ENCODE measurements at places on chromosomes 6 and 20.

DNA sequence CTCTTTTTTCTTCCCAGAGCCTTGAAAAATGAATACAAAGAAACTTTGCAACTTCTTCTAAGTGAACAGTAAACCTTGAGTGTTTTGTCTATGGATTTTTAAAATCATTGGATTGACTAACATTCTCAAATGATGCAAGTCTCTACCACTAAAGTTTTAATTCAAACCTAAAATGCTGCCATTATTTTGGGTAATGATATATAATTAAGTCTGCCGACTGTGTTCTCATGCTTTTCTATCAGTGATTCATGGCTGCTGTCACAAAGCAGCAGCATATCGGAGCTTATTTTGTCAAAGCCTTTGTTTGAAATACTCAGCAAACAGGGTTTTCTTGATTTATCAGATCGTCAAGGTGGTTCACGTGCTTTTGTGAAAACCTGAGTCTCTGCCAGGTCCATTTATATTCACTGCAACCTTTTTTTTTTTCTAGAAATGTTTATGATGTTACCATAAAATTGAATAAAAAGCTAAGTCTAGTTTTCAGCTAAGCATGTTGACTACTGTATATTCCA is 96.3 kb downstream of the GJA1 start:
- H3K36me3 ChIP-seq, result no peaks in the 10 kb centered on the region
- H3K4me1 ChIP-seq, result no peaks in the 10 kb centered on the region
- no peak overlapping the region for H3K4me3 ChIP-seq
- no peak for DNase-seq
- H3K27ac ChIP-seq, result no peak overlapping the region
- no peaks in the 10 kb centered on the region for H3K27me3 ChIP-seq

GRCh38 chr6:53794137-53794719 is 577 bp upstream of the LRRC1 start:
- DNase-seq, result peak; percentile 75
- H3K4me1 ChIP-seq, result peaks cover 21% of the 10 kb centered on the region
- peak overlapping the region; percentile 74 for H3K4me3 ChIP-seq

- peak overlapping the region; percentile 73 for H3K4me3 ChIP-seq
- no peak for DNase-seq
- peaks cover 40% of the 10 kb centered on the region for H3K4me1 ChIP-seq
- peak overlapping the region; percentile 100 for H3K27ac ChIP-seq
- H3K36me3 ChIP-seq, result peaks cover 6% of the 10 kb centered on the region
- no peaks in the 10 kb centered on the region for H3K27me3 ChIP-seq
Observed at GRCh38 chr20:36573798-36574365, 485 bp downstream of the TGIF2 start.

- H3K4me1 ChIP-seq, result no peaks in the 10 kb centered on the region
- H3K36me3 ChIP-seq, result no peaks in the 10 kb centered on the region
Observed at GRCh38 chr6:148671085-148671484, 75.7 kb upstream of the UST start.

DNA sequence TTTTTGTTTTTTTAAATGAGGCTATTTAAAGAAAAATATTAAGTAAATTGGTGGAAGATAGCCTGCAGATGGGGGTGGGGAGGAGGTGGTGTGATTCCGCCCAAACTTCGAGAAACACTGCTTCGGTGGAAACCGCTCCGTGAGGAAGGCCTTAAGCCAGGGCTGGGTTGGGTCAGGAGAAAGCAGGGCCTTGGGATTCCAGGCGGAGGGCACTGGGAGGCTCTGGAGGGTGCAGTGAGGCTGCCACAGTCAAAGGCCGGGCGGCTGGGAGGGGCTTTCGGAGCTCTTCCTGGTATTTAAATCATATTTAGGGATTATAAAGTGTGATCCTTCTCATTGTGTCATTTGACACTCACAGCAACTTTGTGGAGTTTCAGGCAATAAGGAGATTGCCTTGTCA is 22.2 kb upstream of the SCRT2 start:
- no peaks in the 10 kb centered on the region for H3K36me3 ChIP-seq
- H3K4me3 ChIP-seq, result no peak overlapping the region
- no peak overlapping the region for H3K27ac ChIP-seq

GRCh38 chr6:21887231-21888185 is 294.0 kb downstream of the SOX4 start:
- no peaks in the 10 kb centered on the region for H3K27me3 ChIP-seq
- no peaks in the 10 kb centered on the region for H3K36me3 ChIP-seq
- H3K4me3 ChIP-seq, result no peak overlapping the region
- no peaks in the 10 kb centered on the region for H3K4me1 ChIP-seq
- DNase-seq, result no peak
- no peak overlapping the region for H3K27ac ChIP-seq

DNA sequence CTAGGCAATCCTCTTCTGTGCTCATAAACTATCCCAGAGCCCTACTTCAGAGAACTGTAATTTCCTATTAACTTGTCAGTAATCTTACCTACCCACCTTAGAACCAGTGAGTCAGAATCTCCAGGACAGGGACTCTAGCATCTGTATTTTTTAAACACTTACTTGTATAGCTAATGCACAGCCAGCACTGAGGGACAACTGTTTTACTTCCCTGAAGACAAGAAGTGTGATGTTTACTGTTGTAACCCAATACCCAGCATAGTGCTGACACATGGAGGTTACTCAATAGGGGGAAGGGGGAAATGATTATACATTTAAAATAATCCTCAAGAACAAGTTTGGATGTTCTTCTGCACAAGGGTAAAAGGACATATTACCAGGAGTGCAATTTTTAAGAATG is 130.8 kb downstream of the BTBD9 start:
- no peaks in the 10 kb centered on the region for H3K4me1 ChIP-seq
- H3K27ac ChIP-seq, result no peak overlapping the region
- no peaks in the 10 kb centered on the region for H3K27me3 ChIP-seq
- DNase-seq, result no peak
- H3K36me3 ChIP-seq, result no peaks in the 10 kb centered on the region

DNA sequence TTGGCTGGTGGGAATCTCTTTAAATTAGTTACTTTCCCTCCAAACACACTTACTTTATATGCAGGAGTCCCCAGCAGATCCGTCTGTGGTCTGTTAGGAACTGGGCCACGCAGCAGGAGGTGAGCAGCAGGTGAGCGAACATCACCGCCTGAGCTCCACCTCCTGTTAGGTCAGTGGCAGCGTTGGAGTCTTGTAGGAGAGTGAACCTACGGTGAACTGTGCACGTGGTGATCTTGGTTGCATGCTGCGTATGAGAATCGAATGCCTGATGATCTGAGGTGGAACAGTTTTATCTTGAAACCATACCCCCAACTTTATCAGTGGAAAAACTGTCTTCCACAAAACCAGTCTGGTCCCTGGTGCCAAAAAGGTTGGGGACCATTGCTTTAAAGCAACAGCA is 5.0 kb downstream of the SERPINB6 start:
- H3K27ac ChIP-seq, result no peak overlapping the region
- H3K4me3 ChIP-seq, result no peak overlapping the region
- H3K36me3 ChIP-seq, result no peaks in the 10 kb centered on the region
- peaks cover 23% of the 10 kb centered on the region for H3K4me1 ChIP-seq
- no peaks in the 10 kb centered on the region for H3K27me3 ChIP-seq
- DNase-seq, result no peak

DNA sequence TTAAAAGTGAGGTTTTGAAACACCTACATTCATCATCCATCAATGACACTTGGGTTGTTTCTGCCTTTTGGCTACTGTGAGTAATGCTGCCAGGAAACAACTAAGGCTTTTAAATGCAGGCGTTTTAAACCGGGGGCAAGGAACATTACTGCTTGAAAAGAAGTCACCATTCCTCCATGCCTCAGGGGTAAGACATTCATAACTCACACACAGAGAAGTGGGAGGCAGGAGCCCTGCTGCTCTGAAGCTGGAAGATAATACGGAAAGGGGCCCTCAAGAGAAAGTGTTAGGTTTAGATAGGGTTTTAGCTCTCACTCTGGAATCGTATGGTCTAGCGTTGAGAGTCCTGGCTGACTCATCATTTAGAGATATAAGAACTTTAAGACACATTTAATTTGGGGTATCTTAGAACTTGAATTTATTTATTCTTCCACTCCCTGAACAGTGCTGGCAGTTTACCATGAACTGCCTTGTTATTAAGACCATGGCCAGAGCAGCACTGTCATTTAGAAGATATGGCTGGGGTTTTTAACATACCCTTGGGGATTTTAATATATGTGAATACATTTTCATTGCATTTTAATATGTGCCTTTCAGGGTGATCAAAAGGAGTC is 1.8 kb downstream of the TUBB1 start:
- no peaks in the 10 kb centered on the region for H3K27me3 ChIP-seq
- no peak overlapping the region for H3K27ac ChIP-seq
- H3K4me3 ChIP-seq, result no peak overlapping the region
- DNase-seq, result no peak
- peaks cover 41% of the 10 kb centered on the region for H3K36me3 ChIP-seq
- peaks cover 11% of the 10 kb centered on the region for H3K4me1 ChIP-seq

DNA sequence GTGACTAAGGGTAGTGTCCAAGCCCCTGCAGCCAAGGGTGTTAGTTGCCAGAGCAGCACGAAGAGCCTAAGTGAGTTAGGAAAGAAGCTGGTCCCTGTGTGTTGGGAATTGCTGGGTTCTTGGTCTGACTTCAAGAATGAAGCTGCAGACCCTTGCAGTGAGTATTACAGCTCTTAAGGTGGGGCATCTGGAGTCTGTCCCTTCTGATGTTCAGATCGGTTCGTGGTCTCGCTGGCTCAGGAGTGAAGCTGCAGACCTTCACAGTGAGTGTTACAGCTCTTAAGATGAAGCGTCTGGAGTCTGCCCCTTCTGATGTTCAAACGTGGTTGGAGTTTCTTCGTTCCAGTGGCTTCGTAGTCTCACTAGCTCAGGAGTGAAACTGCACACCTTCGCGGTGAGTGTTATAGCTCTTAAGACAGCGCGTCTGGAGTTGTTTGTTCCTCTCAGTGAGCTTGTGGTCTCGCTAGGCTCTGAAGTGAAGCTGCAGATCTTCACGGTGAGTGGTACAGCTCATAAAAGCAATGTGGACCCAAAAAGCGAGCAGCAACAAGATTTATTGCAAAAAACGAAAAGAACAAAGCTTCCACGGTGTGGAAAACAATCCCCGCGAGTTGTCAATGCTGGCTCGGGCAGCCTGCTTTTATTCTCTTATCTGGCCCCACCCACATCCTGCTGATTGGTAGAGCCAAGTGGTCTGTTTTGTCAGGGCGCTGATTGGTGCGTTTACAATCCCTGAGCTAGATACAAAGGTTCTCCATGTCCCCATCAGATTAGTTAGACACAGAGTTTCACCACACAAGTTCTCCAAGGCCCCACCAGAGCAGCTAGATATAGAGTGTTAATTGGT is 31.8 kb downstream of the PXDC1 start:
- H3K4me1 ChIP-seq, result no peaks in the 10 kb centered on the region
- no peaks in the 10 kb centered on the region for H3K36me3 ChIP-seq
- no peak for DNase-seq
- no peaks in the 10 kb centered on the region for H3K27me3 ChIP-seq
- H3K27ac ChIP-seq, result no peak overlapping the region
- H3K4me3 ChIP-seq, result no peak overlapping the region

GRCh38 chr6:111732390-111732789 is 126.7 kb upstream of the TRAF3IP2 start:
- H3K27ac ChIP-seq, result no peak overlapping the region
- DNase-seq, result no peak
- H3K4me1 ChIP-seq, result peaks cover 97% of the 10 kb centered on the region

DNA sequence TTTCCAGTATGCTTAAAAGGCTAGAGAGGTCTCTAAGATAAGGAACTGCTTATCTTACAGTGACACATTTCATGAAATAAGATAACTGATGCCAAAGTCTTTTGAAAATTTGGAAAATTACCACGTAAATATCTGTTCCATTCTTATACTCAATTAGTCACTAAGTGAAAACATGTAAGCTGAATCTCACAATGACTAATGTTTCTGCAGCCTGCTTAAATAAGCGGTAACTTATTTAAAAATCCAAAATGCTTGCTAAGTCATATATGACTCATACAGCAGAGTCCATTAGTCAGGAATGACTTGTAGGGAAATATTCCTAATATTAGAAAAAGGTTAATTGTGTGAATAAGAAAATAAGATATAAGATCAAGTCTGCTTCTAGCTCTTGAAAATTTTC is 27.8 kb upstream of the LGSN start:
- no peaks in the 10 kb centered on the region for H3K27me3 ChIP-seq
- H3K27ac ChIP-seq, result no peak overlapping the region
- H3K4me3 ChIP-seq, result no peak overlapping the region
- no peak for DNase-seq
- peaks cover 2% of the 10 kb centered on the region for H3K4me1 ChIP-seq
- no peaks in the 10 kb centered on the region for H3K36me3 ChIP-seq

- H3K4me3 ChIP-seq, result no peak overlapping the region
- no peaks in the 10 kb centered on the region for H3K36me3 ChIP-seq
- no peak overlapping the region for H3K27ac ChIP-seq
Observed at GRCh38 chr20:5065166-5065878, 54.4 kb downstream of the PCNA start.

DNA sequence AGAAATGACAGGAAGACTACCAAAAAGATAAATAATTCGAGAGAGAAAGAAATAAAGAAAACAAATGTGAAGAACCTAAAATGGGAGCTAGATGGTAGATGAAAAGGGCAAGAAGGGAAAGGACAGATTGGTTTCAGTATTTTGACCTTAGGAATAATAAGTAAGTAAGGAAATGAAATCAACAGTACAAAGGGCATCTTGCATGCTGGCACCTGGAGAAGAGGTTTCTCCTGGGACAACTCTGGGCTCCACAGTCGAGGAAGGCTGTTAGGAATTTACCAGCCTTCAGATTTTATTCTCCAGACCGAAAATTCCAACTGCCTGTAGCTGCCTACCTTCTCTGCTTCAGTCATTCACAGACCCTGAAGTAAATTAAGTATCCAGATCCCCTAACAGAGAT is 80.5 kb downstream of the SMLR1 start:
- no peak overlapping the region for H3K4me3 ChIP-seq
- H3K27ac ChIP-seq, result no peak overlapping the region
- H3K27me3 ChIP-seq, result no peaks in the 10 kb centered on the region
- no peaks in the 10 kb centered on the region for H3K4me1 ChIP-seq

GRCh38 chr6:133768656-133769295 is 120.1 kb upstream of the TCF21 start:
- no peaks in the 10 kb centered on the region for H3K27me3 ChIP-seq
- DNase-seq, result no peak
- no peaks in the 10 kb centered on the region for H3K36me3 ChIP-seq
- H3K27ac ChIP-seq, result no peak overlapping the region

GRCh38 chr6:849075-849506 is 156.2 kb upstream of the EXOC2 start:
- no peaks in the 10 kb centered on the region for H3K27me3 ChIP-seq
- no peaks in the 10 kb centered on the region for H3K36me3 ChIP-seq
- no peak overlapping the region for H3K27ac ChIP-seq
- H3K4me3 ChIP-seq, result no peak overlapping the region
- DNase-seq, result no peak
- H3K4me1 ChIP-seq, result no peaks in the 10 kb centered on the region

DNA sequence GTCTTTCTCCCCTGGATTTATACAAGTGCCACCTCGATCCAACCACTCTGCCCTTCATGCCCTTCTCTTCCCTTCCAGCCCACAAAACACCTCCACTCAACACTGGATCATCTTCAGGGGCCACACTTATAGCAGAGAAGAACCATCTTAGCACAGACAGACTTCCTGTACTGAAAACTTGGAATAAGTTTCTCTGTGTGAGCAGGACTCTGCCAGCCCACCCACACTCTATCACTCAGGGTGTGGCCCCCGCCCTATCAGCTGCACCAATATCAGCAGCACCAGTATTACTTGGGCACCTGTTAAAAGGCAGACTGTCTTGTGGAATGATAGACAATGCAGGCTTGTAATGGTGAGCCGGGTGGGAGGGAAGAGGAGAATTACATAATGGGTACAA is 86.7 kb downstream of the SCML4 start:
- H3K27me3 ChIP-seq, result no peaks in the 10 kb centered on the region
- peaks cover 100% of the 10 kb centered on the region for H3K4me1 ChIP-seq
- H3K36me3 ChIP-seq, result no peaks in the 10 kb centered on the region
- no peak for DNase-seq
- H3K27ac ChIP-seq, result peak overlapping the region; percentile 53

- no peaks in the 10 kb centered on the region for H3K27me3 ChIP-seq
- DNase-seq, result no peak
- no peak overlapping the region for H3K4me3 ChIP-seq
- H3K27ac ChIP-seq, result peak overlapping the region; percentile 32
- peaks cover 33% of the 10 kb centered on the region for H3K36me3 ChIP-seq
Observed at GRCh38 chr6:152173321-152173720, 365.8 kb downstream of the ESR1 start.

Measured in CD4-positive, alpha-beta memory T cell (primary cell).